ENCODE measurements at places on chromosomes 6 and 20.

GRCh38 chr6:16568128-16568527 is 193.1 kb downstream of the ATXN1 start:
- no peak for DNase-seq

GRCh38 chr6:38283734-38284362 is 355.9 kb downstream of the BTBD9 start:
- DNase-seq = no peak

- DNase-seq = no peak
These were observed 16.2 kb upstream of the BEND6 start for GRCh38 chr6:56938649-56939191.

- no peak for DNase-seq
These were observed 24.4 kb downstream of the SLC22A23 start for GRCh38 chr6:3432416-3432815.

- DNase-seq = no peak
These were observed 86.7 kb upstream of the AGPAT4 start for GRCh38 chr6:161360520-161360919.

GRCh38 chr6:126367849-126368248 is 27.9 kb downstream of the CENPW start:
- no peak for DNase-seq

DNA sequence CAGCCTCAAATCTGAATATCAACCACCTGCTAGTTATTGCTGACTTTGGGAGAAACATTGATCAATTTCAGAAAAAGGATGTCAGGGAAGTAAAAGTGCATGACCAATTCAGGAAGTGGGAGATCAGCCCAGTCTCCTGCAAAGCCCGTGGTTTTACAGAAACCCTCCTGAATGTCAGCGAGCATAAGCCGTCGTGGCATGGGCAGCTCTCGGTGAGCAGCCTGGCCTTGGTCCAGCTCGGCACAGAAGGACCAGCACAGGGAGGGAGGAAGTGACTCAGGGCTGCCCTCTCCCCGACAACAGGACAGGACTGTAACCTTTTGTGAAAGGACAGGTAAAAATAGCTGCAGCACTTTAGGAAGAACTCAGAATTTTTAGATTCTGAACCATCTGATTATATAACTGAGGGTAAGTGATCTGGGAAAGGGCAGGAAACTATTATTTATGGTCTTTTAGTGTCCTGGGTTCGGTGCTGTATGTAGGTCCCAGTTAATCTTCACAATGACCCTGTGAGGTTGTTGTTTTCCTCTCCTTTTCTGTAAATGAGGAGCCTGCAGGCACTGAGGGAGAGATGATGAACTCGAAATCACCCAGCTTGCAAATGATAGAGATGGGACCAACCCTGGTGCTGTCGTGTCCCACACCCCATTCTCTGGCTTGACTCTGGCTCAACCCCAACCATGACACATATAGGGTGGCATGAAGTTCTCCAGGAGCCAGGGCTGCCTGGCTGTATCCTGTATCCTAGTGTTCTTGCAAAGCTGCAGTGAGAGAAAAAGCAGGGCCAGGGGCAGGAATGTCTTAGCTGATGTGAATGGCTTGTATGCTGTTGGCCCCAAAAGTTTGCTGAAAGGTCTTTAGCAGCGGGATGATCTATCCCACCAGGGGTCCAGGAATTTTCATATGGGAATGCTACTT is 37.6 kb downstream of the NRN1 start:
- peak; percentile 74 for DNase-seq

GRCh38 chr6:153003366-153003690 is 819 bp upstream of the MTRF1L start:
- no peak for DNase-seq

DNA sequence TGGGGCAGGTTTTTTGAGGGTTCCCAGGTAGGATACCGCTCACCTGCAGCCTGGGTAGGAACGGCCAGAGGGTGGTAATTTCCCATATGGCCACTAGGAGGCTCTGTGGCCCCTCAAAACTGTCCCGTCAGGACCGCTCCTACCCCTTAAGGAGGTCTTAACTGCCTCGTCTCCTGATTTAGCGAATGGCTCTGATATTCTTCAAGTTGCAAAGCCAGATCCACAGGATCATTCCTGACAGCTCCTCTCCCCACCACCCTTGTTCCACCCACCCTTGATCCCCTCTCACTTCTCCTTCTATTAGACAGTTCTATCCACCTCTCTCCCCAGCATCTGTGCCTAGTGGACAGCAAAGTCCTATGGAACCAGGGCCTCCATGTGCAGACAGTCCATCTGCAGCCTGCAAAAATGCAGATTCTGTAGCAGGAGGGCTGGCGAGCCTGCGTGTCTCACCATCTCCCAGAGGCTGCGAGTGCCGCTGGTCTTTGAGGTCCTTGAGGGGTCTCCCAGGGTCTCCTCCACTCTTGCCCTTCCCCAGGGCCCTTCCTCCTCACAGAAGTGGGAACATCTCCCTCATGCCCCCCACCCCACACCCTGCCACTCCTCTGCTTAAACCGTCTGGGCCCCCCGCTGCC is 34.3 kb upstream of the ZBP1 start:
- peak; percentile 61 for DNase-seq

- DNase-seq = no peak
These were observed 149.3 kb downstream of the PTPRK start for GRCh38 chr6:128371136-128371535.

- DNase-seq = peak; percentile 63
These were observed 49.7 kb upstream of the BHLHE23 start for GRCh38 chr20:63056236-63057170.

DNA sequence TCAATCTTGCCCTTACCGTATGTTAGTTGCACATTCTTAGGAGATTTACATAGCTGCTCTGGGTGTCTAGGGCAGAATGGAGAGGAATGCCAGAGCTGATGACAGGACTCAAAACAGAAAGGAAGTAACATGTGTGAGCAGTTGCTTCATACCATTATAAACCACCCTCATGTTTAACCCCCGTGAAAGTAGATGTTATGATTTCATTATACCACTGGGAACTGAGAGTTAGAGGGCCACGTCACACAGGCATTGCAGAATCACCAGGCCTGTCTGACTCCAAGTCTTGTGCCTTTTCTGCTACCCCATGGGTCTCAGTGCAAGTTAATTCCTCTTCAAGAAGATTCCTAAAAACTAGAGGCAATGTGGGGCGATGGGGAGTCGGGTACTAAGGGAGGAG is 23.5 kb upstream of the SIM1 start:
- DNase-seq = no peak

- DNase-seq = peak; percentile 76
These were observed 1.8 kb upstream of the WRNIP1 start for GRCh38 chr6:2763345-2763841.

GRCh38 chr20:54642864-54643667 is 167.7 kb downstream of the DOK5 start:
- DNase-seq = no peak

DNA sequence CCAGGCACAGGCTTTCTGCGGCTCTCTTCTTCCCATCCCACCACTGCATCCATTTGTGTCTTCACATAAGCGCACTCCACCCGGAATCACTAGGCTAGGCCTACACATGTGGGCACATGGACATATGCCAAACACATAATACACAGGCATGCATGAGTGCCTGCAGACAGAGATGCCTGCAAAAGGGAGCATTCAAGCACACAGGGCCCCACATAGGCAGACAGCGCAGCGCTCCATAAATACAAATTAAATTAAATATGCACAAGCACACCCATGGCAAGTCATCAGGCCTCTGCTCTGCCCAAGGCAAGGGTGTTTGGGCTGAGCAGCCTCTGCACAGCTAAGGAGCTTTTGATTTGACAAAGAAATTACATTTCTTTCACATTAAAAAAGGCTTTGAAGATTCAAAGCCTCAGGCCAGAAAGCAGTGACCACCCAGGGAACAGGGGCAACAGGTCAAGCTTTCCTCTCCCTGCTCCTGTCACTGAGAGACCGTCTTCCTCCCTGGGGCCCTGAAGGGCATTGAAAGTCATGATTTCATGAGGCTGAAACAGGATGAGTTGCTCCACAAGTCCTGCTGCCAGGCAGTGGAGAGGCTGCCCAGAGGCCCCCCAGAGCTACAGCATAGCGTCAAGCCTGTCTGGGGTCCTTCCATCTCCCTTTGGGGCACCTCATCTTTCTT is 134.2 kb upstream of the LRFN2 start:
- DNase-seq = no peak

DNA sequence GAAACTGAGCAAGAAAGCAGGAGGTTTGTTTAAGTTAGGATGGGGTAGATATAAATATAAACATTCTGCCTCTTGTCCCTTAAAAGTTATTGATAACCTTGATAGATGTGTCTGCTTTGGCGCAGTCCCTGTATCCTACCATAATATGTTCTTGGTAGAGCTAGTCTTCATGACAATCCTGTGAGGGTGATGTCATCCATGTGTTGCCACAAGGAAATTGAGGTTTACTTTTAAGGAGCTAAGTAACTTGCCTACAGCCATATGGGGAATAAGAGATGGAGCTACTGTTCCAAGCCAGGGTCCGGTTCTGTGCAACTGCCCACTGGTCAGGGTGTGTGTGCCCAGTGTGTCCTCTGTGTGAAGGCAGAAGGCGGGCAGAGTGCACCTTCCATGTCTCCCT is 78.5 kb downstream of the SSR1 start:
- DNase-seq = no peak

DNA sequence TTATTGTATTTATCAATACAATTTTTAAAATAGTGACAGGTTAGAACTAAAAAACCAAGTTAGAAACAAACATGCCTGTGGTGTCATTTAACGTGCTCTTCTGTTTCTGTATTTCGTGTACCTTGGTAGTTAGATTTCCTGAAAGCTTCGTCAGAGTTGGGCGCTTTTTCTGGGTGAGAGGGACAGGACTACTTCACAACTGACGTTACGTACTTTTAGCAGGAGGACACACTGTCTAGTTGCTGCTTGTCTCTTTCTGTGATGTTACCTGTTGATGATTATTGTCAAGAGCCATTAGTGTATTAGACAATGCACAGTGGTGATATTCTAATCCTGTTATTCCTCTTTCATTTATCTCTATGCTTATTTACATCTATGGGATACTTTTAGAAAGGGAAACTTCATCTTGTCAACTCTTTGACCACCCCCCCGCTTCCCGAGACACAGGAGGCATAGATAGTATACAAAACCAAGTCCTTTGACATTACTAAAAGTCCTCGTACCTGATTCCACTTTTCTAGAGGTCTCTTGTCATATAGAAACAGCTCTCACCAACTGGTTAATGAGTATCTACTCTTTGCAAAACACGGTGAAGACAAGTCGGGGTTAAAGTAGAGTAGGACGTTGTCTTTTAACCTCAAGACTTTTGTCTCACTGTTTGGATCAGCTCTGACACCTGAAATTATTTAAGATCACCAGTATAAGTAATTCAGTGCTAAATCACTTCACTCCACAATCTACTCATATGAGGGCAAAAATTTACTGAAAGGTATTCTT is 96.3 kb downstream of the LYRM2 start:
- DNase-seq = no peak

DNA sequence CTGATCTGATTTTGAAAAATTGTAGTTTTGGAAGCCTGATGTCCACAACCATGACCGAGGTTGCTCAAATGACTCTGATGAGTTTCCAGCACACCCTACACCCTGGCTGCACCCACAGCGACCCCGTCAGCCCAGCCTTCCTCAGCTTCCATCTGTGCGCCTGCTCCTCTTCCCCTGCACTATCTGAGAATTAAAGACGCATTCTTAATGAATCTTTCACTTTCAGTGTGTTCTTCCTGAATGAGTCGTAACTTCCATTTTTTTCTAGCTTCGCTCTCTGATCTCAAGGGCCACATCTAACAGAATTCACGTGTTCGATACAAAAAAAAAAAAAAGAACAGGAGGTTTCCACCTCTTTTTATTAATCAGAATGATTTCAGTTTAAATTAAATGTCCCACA is 21.3 kb upstream of the RREB1 start:
- peak; percentile 75 for DNase-seq

DNA sequence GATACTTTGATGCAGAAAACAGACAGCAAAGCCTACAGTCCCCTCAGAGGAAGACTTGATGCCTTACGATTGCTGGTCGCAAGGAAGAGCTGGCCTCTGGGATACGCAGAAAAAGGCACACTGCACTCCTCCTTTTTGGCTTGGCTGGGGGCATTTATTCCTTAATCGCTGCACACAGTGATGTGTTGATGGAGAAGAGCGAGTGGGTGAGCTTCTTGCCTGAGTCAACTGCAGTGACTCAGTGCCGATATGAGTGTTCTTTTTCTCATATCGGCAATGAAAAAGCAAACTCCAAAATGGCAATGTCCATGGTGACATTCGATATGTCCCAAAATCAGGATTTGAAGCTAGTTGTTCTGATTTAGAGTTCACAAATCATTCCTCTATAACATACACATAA is 794.8 kb downstream of the HACE1 start:
- DNase-seq = no peak

All from upper lobe of right lung (tissue), 1 donor.